ENCODE measurements at places on chromosomes 5 and 9.

DNA sequence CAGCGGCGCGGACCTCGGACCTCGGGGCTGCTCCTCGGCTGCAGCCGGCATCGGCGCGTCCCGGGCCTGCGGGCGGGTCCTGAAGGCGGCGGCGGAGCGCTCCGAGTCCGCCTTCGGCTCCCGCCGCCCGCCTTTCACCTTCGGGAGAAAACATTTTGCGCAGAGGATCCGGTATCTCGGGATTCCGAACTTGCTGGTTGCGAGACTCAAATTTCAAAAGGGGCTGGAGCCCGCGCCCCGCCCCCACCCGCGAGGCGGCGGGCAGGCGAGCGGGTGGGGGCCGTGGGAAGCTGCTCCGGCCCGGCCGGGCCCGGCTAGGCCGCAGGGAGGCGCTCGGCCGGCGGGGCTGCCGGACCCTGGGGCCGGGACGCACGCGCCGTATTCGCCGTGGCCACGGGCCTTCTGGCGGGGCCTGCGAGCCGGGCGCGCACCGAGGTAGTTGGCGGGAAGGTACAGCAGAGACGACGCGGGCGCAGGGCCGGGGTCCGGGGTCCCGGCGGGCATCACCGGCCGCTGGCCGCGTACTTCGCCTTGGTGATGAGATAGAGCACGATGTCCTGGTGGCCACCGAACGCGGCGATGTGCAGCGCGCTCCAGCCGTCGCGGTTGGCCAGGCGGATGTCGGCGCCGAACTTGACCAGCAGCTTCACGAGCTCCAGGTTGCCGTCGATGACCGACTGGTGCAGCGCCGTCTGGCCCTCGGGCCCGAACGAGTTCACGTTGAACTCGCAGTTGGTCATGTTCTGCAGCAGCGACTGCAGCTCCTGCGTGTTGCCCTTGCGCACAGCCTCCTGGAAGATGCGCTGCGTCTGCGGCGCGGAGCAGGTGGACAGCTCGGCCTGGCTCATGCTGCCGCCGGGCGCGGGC lies 757 bp downstream of the NRARP start:
- DNase-seq = peak; percentile 44

- no peak for DNase-seq
Observed at GRCh38 chr5:95823738-95824609, 1.4 kb upstream of the GLRX start.

- DNase-seq = no peak
Observed at GRCh38 chr5:38816083-38817030, 29.5 kb upstream of the OSMR start.

GRCh38 chr9:1267141-1267570 lies 217.0 kb downstream of the DMRT2 start:
- no peak for DNase-seq

GRCh38 chr9:118954857-118955256 lies 414.4 kb downstream of the BRINP1 start:
- no peak for DNase-seq

Measured in cerebellum (tissue), 4 donors.